Hematopoietic multipotent progenitor cell treated with erythropoietin and hydrocortisone succinate and interleukin-3 and kit ligand, for 15 days (in vitro differentiated cells): ENCODE measurements at places on chromosomes 7 and 10.

DNA sequence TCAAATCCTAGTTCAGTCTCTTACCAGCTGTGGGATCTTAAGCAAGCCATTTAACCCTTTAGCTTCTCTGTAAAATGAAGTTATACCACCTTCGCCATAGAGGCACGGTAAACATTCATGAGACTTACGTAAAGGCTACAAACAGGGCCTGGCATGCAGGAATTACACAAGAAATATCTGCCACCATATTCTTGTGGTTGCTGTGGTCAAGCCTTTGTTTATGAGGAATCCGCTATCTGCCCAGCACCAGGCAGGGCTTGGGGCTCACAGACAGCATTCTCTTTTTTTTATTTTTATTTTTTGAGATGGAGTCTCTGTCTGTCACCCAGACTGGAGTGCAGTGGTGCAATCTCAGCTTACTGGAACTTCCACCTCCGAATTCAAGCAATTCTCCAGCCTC is 9.9 kb downstream of the AIFM2 start:
- no peak for DNase-seq

GRCh38 chr10:33216661-33217427 is 117.6 kb downstream of the NRP1 start:
- DNase-seq: no peak

GRCh38 chr7:35652124-35652523 is 42.8 kb downstream of the HERPUD2 start:
- no peak for DNase-seq

- DNase-seq: no peak
Measured at GRCh38 chr7:44116087-44116788, 7.1 kb downstream of the POLD2 start.

DNA sequence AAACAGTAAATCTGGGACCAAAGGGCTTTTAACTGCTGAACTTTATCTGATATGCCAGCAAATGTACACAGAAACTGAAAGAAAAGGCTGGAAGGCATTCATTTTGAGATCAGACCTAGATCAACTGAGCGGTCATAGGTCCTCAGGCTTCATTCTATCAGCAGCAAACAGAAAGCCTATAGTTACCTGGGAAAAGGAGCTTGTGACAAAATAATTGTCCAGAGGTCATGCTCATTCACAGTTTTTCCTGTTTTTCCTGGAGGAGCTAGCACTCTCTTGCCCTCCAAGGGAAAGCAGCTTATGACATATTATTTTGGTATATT is 320.2 kb downstream of the AHR start:
- DNase-seq: no peak

GRCh38 chr7:17706734-17707133 is 233.6 kb downstream of the SNX13 start:
- DNase-seq: peak; percentile 32

- DNase-seq: peak; percentile 56
Measured at GRCh38 chr7:100655908-100656674, at the start of gene ACTL6B. TSS of gene ACTL6B (minus strand) at chr7:100656448. CDS start at chr7:100656354, 94 bp downstream.

GRCh38 chr10:128763588-128763987 is 637.4 kb upstream of the MKI67 start:
- DNase-seq: no peak

- no peak for DNase-seq
Measured at GRCh38 chr7:69857014-69857413, 258.7 kb downstream of the AUTS2 start.

GRCh38 chr10:6778992-6779701 is 199.1 kb upstream of the PRKCQ start:
- DNase-seq: no peak

- DNase-seq: peak; percentile 35
Measured at GRCh38 chr7:78020136-78020873, 221.7 kb downstream of the PHTF2 start.

DNA sequence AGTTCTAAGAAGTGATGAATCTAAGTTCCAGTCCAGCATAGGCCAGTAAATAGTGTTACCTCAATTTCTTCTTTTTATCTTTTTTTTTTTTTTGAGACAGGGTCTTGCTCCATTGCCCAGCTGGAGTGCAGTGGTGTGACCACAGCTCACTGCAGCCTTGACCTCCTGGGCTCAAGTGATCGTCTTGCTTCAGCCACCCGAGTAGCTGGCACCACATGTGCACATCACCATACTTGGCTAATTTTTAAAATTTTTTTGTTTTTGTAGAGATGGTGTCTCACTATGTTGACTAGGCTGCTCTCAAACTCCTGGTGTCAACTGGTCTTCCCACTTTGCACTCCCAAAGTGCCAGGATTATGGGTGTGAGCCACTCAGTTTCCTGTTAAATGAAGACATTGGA is 126.6 kb upstream of the LYZL2 start:
- no peak for DNase-seq

- no peak for DNase-seq
Measured at GRCh38 chr7:75818472-75818871, 4.9 kb upstream of the CCL24 start.

GRCh38 chr10:92241158-92241500 is 49.7 kb downstream of the CPEB3 start:
- DNase-seq: no peak

DNA sequence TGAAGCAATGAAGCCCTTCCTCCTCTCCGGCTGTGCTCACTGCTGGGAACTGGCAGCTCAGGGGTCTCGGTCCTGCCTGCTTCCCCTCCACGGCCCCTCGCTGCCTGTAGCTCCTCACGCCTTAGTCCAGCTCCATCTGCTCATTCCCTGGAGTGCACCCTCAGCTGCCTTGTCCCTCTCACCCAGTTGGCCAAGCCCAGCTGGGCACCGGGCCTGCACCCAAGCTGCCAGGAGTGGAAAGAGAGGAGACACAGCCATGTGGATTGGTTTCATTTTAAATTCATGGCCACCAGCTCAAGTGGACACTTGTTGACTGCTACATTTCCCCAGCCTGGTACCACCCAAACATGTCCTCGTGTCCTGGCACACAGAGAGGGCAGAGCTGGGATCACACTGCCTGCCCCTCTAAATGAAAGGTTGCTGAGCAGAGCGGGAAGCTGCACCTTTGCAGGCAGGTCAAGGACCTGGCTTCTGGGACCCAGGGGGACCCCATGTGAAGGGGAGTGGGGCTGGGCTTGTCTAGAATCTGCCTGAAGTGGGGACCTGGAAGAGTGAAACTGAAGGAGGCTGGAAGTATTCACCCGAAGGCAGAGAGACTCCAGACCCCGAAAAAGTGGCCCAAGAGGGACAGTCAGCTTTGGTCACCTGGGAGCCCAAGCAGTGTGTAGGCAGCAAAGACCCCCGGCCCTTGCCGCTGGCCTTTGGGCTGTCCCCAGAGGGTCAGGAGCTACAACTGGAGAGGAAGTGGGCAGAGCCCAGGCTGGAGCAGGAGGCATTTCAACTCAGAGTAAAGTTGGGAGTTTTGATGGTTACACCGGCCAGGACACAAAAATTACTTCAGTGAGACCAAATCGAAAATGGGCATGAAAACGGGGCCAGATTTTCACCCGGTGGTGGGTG is 15.0 kb upstream of the BNIP3 start:
- DNase-seq: no peak

GRCh38 chr7:113321201-113321600 is 202.8 kb upstream of the SMIM30 start:
- DNase-seq: no peak

GRCh38 chr7:2524808-2525657 is 5.5 kb downstream of the LFNG start:
- no peak for DNase-seq

DNA sequence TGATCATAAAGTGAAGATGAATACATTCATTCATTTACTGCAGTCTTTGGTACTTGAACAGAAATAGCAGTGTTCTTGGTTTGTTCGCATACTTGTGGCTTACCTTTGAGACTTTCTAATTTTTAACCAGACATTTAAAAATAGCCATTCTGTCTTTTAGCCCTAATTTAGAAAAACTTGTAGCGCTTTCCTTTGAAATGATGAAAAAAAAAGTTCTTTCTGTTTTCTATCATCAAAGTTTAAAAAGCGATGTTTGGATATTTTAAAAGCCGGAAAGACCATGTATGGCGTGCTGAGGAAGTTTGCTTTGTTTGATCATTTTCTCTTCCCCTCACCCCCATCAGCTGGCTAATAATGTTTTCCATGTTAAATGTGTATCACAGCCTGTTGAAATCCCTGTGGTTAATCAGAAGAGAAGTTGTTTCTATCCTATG is 116.3 kb downstream of the CUX1 start:
- no peak for DNase-seq

DNA sequence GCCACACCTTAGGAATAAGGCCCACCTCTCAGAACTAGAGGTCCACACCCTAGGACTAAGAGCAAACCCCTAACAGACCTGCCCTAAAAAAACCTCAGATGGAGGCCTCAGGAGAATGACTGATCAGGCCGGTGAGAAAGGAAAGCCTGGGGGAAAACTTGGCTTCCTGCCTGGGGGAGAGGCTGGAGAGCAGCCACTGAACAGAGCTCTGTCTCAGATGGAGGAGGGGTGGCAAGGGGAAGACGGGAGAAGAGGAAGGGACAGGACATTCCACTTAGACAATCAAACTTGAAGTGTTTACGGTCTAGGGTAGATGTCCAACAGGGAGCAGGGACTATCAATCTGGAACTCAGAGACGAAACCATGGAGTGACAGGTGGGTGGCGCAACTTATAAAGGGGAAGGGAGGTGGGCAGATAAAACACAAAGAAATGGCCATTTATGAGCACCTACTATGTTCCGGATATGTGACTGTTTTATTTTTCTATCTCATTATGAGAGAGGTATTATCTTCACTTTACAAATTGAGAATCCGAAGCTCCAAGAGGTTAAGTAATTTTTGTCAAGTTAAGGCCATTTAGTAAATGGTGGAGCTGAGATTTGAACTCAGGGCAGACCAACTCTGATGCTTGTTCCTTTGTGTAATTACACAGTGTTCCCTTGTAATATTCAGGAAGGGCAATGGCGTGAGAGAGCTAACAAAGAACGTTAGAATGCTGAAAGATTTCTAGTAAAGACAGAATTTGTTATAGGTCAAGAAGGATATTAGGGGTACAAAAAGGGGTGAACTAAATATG is 82.6 kb downstream of the DNMBP start:
- DNase-seq: no peak

- DNase-seq: no peak
Measured at GRCh38 chr10:132257271-132257670, 50.5 kb downstream of the STK32C start.
